Effector CD4-positive, alpha-beta T cell (primary cell): ENCODE measurements at places on chromosomes 2 and 18.

- DNase-seq: no peak
Observed at GRCh38 chr2:24183366-24184069, 8.7 kb downstream of the FAM228A start.

GRCh38 chr2:135676031-135676430, 65.6 kb upstream of the UBXN4 start:
- DNase-seq: no peak

- DNase-seq: no peak
Observed at GRCh38 chr2:151931030-151931611, 102.9 kb upstream of the ARL5A start.

- no peak for DNase-seq
Observed at GRCh38 chr2:186827411-186827810, 21.6 kb downstream of the ZSWIM2 start.

DNA sequence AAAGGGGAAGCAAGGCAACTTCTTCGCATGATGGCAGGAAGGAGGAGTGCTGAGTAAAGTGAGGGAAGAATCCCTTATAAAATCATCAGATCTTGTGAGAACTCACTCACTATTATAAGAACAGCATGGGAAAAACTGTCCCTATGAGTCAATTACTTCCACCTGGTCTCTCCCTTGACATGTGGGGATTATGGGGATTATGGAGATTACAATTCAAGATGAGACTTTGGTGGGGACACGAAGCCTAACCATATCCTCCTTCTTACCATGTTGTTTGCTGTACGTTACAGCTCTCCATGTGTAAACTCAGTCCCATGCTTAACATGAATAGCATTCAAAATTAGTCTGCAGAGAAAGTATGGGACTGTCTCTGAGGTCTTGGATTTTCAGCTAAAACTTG, 1096.8 kb upstream of the ACVR2A start:
- no peak for DNase-seq

GRCh38 chr2:69449906-69450305, 12.7 kb upstream of the NFU1 start:
- no peak for DNase-seq

DNA sequence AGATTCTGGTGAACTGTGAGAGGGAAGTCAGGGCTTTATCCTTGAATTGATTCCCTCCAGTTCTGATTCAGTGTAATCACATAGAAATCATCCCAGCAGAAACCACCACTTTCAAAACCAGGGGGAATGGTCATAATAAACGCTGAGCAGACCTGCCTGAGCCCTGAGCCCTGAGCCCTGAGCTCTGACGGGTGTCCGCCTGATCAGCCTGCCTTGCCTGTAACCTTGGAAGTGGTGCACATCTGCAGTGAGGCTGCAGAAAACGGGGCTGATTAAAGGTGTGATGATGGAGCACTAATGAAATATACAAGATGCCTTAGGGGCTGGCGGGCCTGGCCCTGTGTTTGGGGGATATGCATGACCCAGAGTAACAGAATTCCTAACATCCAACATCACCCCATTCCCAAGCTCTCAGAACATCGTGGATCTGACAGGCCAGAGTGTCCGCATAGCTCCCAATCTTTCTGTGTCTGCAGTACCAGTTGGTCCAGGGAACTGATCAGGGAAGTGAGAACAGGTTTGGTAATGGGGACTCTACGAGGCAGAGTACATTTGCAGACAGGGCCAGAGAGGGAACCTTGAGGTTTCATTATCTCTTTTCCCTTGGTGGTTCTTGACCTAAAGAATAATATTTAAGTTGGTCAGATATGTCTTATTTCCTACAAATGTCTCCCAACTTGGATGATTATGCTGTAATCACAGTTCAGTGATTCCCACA, 37.8 kb downstream of the KCTD18 start:
- DNase-seq: no peak

GRCh38 chr2:203394519-203395227, 66.5 kb downstream of the ABI2 start:
- DNase-seq: no peak

DNA sequence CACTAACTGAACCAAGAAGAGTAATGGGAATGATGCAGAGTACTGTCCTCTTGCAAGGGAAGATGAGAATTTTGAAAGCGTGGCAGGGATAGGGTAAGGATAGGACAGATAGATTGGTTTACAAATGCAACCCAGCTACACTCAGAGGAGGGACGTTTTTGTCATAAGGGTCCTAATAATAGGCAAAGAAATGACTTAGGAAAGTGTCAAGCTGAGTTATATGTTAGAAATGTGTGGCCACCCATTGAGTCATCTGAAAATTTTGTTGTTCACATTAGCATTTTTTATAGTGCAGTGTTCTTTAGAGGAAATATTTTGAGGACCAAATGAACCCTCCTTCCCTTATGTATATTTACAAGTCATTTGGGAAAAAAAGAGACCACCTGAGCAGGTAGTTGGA, 137.5 kb downstream of the PHLPP1 start:
- no peak for DNase-seq

DNA sequence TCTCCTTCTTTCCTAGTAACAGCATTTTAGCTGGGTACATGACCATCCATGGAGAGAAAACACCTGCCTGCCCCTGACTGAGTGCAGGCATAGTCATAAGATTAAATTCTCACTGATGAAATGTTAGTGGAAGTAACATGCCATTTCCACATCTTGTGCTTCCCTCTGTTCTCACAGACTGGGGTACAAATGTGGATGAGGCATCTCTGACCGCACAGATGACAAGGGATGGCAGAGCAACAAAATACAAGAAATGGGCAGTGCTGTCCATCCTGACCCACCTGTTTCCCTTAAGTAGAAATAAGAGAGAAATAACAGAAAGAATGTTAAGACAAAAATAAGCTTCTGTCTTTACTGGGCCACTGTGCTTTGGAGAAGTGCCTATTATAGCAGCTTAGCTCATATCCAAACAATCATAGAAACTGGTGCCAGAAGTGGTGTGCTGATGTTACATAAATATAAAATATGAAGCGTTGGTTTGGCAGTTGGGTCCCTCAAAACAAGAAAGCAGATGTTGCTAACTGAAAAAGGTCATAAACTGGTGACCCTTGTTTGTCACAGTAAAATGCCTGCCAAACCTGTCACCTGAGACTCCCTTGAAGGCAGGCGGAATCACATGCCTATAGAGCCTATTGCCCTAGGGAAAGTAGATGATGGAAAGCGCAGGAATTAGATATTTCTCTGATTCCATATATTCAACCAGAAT, 72.4 kb upstream of the CCDC150 start:
- DNase-seq: no peak

GRCh38 chr2:189337656-189338055, 103.6 kb upstream of the WDR75 start:
- DNase-seq: no peak

DNA sequence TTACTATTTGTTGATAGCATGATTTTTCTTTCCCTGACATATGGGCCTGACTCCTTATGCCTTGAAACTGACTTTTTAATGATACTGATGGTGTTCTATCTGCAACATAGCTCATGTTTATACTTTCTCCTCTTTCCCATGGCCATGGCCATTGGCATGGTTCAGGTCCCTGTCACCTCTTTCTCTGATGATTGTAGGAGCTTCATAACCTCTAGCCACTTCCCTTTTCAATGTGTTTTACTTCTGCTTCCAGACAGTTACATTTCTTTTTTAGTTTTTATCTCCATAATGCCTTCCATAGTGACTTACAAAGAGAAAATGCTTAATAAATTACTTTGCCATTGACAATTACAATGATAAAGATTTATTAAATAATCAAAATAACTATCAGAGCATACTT, 177.9 kb upstream of the SETBP1 start:
- no peak for DNase-seq

GRCh38 chr2:233803292-233803911, 25.3 kb downstream of the MROH2A start:
- no peak for DNase-seq

GRCh38 chr2:127574656-127575055, 39.2 kb downstream of the MYO7B start:
- no peak for DNase-seq

- no peak for DNase-seq
Observed at GRCh38 chr2:236171680-236172254, 3.6 kb upstream of the GBX2 start.

DNA sequence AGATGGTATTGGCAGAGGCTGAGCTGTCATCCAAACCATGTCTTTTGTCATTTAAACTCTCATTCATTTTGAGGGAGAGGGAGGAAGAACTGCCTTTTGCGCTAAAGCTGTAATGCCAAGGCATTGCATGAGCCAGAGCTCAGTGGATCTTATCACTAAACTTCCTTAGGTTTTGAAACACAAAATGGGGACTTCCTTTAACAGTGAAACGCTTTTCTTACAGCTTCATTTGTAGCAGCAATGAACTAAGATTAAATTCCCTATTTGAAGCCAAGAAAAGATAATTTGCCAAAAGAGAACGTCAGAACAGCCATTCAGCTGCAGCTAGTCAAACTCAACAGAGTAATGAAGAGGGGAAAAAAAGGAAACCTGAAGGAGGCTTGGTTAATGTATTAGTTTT, 143.5 kb upstream of the MMADHC start:
- no peak for DNase-seq

GRCh38 chr18:54415086-54415485, 57.4 kb downstream of the C18orf54 start:
- no peak for DNase-seq

GRCh38 chr2:98394595-98395153, 48.4 kb downstream of the CNGA3 start:
- no peak for DNase-seq

- no peak for DNase-seq
Observed at GRCh38 chr2:229273006-229273722, 2.1 kb upstream of the PID1 start.
